Ecto neural progenitor cell (in vitro differentiated cells): ENCODE measurements at places on chromosomes 6 and 20.

DNA sequence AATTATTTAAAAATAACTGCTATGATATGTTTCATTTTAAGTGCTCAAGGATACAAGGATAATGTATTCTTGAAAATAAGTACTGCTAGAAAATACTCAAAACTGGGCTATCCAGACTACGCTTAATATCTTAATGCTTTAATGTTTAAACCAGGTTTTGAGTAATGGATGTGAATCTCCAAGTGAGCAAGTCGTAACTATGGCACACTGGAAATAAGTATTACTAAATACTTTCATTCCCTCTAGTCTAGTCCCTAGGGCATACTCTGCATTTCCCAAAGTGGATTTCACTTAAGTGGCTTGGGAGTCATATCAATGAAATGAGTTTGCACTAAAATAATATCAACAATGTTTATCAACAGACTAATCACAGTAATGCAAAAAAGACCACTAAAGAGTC lies 48.1 kb downstream of the HMGCLL1 start:
- no peak for DNase-seq

DNA sequence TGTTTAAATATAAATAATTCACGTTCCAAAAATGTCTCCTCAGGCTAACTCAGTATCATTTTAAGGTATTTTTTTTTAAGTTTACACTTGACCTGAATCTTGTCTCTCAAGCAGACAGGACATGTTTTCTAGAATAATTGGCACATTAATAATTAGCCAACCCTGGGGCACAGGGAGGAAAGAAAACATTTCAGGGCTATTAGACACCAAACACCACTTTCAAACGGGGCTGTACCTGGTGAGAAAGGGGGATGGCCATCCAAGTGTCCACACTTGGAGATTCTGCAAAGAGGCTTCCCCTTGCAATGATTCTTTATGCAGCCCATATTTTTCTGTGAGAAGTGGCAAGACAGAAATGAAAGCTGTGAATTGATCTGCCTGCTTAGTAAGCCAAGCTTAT lies 560.8 kb downstream of the CD109 start:
- DNase-seq: no peak

DNA sequence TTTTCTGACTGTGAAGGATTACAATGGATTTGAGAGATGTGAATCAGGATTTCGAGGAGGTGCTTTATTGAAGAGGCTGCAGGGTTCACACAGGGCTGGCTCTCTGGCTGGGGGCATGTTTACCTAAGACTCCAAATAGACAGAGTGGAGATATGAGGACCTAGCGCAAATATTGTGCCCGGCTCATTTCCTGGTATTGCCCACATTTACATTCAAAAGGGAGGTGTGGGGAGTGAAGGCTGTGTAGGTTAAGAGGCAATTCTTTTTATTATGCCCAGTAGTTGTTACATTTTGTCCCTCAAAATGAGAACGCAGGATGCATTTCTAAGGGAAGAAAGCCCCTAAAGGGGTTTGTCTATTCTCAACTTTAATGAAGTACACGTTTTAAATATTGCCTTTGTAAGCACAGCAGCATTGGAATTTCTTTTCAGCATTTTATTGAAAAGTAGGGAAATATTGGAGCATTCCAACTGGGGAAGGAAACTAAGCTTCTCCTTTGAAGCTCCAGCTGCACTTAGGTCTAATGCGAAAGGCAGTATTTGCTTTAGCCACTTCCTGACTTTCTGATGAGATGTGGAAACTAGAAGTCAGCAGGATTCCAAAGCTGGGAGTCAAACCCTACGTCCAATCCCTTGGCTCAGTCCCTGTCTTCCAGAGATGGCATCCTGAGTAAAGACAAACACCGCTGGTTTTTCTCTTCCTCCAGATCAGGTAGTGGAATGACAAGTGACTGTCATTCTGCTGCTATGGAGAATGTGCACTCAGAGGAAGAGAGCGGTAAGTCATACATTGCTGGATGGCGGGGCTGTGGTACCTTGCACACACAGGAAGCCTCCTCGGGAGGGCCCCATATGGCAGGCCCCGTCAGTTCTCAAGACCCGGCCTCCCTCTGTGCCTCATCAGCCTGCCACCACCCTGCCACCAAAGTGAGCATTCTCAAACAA lies 70.7 kb downstream of the MYB start:
- no peak for DNase-seq

- no peak for DNase-seq
These were observed 10.7 kb upstream of the RFX6 start for GRCh38 chr6:116866281-116866871.

DNA sequence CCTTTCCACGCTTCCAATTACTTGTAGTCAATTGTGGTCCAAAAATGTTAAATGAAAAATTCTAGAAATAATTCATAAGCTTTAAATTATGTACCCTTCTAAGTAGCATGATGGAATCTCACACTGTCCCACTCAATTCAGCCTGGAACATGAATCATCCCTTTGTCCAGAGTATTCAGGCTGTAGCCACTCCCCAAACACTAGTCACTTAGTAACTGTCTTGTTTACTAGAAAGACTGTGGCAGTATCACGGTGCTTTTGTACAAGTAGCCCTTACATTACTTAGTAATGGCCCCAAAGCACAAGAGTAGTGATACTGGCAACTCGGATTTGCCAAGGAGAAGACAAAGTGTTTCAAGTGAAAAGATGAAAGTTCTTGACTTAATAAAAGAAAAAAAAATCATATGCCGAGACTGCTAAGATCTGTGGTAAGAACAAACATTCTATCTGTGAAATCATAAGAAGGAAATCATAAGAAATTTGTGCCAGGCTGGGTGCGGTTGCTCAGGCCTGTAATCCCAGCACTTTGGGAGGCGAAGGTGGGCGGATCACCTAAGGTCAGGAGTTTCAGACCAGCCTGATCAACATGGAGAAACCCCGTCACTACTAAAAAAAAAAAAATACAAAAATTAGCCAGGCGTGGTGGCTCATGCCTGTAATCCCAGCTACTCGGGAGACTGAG lies 168.5 kb upstream of the SIM1 start:
- no peak for DNase-seq

GRCh38 chr6:128139519-128139918 lies 238.7 kb upstream of the THEMIS start:
- DNase-seq: no peak

DNA sequence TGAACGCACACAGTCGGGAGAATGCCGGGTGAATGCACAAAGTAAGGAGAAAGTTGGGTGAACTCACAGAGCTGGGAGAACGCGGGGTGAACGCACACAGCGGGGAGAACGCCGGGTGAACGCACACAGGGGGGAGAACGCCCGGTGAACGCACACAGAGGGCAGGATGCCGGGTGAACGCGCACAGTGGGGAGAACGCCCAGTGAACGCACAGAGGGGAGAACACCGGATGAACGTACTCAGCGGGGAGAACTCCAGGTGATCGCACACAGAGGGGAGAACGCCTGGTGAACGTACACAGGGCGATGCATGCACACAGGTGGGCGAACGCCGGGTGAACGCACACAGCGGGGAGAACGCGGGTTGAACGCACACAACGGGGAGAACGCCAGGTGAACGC lies 57.4 kb downstream of the RNASET2 start:
- no peak for DNase-seq

- DNase-seq: no peak
These were observed 6.6 kb upstream of the SAMHD1 start for GRCh38 chr20:36957875-36958667.

DNA sequence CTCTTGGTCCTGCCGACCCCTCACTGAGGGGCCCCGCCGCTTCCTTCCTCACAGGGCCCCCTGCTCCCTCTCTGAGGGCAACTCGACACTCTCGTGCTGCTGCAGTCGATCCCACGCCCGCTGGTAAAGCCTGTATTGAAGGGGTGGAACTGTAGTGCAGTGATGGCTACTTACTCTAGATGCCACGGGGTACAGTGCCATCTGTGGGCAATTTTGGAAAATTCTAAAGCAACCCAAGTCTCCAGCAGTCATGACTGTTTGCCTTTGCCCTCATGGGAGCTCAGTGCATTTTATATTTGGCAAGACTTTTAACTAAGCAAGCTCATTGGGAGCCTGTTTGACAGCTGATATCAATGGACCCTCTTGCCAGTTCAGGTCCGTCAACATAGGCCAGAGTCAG lies 6.5 kb upstream of the C6orf136 start:
- no peak for DNase-seq

DNA sequence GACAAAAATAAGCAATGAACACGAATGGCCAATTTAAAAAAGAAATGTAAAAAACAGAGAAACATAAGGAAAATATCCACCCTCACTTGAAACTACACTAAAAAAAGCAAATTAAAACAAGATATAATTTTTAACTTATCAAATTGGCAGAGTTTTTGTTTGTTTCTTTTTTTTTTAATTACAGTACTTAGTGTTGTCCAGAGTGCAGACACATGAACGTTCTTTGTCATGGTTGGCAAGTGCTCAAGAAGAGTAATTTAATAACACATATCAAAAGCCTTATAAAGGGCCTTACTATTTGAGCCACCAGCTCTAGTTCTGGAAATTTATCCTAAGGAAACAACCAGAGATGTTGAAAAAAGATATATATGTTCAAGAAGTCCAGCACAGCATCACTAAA lies 142.3 kb downstream of the ATXN1 start:
- no peak for DNase-seq

DNA sequence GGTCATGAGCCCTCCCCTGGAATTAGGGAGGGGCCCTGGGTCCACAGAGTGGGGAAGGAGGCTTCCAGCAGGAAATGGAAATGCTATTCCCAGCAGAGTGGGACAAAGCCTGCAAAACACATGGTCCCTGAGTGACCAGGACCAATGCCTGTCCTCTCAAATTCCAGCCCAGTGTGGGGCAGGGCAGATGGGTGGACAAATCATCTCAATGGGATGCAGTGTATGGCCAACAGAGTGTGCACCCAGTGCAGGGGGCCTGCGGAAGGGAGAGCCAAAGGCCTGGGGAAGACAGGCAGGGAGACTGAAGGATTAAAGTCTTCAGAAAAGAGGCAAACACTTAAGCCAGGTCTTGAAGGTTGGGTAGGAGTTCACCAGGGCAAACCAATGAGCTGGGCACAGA lies 28.7 kb upstream of the PHACTR3 start:
- DNase-seq: no peak

- no peak for DNase-seq
These were observed 71.8 kb downstream of the MTHFD1L start for GRCh38 chr6:150937132-150937906.

DNA sequence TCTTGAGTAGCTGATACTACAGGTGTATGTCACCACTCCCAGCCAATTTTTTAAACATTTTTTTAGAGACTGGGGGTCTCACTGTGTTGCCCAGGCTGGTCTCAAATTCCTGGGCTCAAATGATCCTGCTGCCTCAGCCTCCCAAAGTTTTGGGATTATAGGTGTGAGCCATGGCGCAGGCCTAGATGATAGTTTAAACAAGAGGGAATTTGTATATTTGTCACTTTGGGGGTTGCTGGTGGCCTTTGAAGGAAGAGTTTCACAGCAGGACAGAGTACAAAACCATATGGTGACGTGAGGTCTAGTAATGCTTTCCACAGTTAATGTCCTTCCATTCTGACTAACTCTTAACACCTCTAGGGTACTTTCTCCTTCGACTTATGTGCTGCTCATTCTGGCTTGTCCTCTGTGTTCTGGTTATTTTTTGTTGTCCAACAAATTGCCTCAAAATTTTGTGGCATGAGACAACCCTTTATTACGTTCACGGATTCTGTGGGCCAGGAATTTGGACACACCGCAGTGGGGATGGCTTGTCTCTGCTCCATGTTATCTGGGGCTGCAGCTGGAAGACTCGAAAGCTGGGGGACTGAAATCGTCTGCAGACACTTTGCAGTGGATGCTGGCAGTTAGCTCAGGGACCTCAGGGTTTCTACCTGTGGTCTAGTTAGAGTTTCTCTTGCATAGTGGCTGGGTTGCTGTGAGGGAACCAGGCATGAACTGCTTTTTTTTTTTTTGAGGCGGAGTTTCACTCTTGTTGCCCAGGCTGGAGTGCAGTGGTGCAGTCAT lies 23.0 kb upstream of the IER3 start:
- DNase-seq: no peak

GRCh38 chr6:548517-548916 lies 108.4 kb downstream of the HUS1B start:
- DNase-seq: no peak

GRCh38 chr20:11430652-11431051 lies 487.0 kb upstream of the BTBD3 start:
- no peak for DNase-seq

DNA sequence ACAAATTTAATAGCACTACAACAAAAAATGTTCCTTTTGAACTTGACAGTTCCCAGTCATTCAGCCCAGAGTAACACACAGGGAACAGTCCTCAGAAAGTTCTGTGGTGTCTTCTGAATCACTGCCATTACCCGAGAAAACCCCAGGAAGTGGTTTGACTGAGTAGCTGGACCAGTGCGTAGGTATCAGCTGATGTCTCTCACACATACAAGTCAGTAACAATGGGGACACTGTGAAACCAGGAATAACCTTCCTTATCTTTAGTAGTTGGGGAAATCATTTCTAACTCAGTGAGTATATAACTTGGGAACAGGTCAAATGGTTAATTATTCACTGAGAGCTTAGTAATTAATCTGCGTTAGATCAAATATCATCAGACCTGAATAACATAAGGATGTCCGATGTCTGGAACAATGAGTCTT lies 73.1 kb downstream of the HIVEP2 start:
- no peak for DNase-seq

- no peak for DNase-seq
These were observed 1.8 kb downstream of the SIM1 start for GRCh38 chr6:100462706-100463629.

DNA sequence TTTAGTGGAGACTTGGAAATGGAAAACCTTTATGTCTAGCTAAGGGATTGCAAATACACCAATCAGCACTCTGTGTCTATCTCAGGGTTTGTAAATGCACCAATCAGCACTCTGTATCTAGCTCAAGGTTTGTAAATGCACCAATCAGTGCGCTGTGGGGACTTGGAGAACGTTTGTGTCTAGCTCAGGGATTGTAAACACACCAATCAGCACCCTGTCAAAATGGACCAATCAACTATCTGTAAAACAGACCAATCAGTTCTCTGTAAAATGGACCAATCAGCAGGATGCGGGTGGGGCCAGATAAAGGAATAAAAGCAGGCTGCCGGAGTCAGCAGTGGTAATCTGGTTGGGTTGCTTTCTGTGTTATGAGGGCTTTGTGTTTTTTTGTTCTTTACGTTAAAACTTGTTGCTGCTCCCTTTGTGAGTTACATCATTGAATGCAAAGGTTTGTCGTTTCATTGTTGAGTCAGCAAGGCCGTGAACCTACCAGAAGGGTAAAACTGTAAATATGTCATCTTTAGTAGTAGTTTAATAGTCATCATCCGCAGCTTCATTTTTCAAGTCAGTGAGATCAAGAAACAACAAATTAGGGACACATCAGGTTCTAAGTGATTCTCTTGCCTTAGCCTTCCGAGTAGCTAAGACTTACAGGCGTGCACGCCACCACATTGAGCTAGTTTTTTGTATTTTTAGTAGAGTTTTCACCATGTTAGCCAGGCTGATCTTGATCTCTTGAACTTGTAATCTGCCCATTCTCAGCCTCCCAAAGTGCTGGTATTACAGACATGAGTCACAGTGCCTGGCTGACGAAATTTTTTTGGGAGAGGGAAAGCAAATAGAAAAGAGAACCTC lies 22.7 kb upstream of the NUP153 start:
- no peak for DNase-seq
